ENCODE measurements at places on chromosomes 1 and 21. TPM values are rescaled to one million over a fixed set of nuclear protein-coding genes. Genes with fewer than 3 reads are reported as not detected.

Gene RNU1-1
- 1,570 TPM for total RNA-seq

Gene CCDC17
- total RNA-seq: 2.6 TPM

Gene SLAMF9
- not detected for total RNA-seq

Gene EPRS1
- 117 TPM for total RNA-seq

Gene MOV10
- total RNA-seq: 102 TPM

Gene C1orf226
- total RNA-seq: not detected

Gene SLC22A15
- total RNA-seq: 1.2 TPM

Gene KCNK2
- total RNA-seq: not detected

Gene TNFRSF14
- 173 TPM for total RNA-seq

Gene TTC24
- 0.38 TPM for total RNA-seq

Gene ITLN2
- total RNA-seq: not detected

Gene ADAM30
- not detected for total RNA-seq

Gene MMEL1
- total RNA-seq: 1.5 TPM

Gene GJC2
- total RNA-seq: 0.55 TPM

Gene PDZK1IP1
- not detected for total RNA-seq

Gene OR14K1
- total RNA-seq: not detected

Gene TSPAN1
- total RNA-seq: not detected

Gene KCNE2
- total RNA-seq: not detected

Gene PTGS2
- 0.18 TPM for total RNA-seq

Data from activated CD4-positive, alpha-beta memory T cell treated with anti-CD3 and anti-CD28 coated beads, Interleukin-2, amount 10 ng/mL, durations not matched to agents 7 days and 5 days (primary cell).